Stimulated activated CD8-positive, alpha-beta memory T cell treated with anti-CD3 and anti-CD28 coated beads, Interleukin-4, amount 100 ng/mL, for 4 hours (primary cell): ENCODE measurements at places on chromosomes 12 and 14.

DNA sequence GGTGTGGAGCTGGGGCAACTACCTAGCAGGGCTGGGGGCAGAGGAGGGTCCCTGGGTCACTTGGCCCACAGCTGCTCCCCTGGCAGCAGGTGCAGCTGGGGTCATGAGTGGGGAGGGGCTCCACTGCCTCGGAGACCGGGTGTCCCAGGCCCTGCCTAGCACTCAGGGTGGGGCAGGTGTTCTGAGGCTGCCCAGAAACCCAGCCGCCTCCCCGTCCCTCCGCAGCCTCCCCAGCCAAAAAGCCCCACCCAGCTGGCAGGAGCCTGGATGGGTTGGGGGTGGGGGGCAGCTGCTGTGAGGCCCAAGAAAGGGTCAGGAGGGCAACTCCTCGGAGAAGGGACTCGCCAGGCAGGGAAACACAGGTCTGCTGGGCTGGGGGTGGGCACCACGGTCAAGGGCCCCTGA is 11.2 kb downstream of the AHNAK2 start:
- DNase-seq = no peak

GRCh38 chr12:21891751-21892217 is 49.4 kb downstream of the ABCC9 start:
- no peak for DNase-seq

- DNase-seq = no peak
These were observed 17.6 kb downstream of the NINJ2 start for GRCh38 chr12:645563-646071.

- DNase-seq = no peak
These were observed 85.9 kb downstream of the CCDC88C start for GRCh38 chr14:91331721-91332120.

DNA sequence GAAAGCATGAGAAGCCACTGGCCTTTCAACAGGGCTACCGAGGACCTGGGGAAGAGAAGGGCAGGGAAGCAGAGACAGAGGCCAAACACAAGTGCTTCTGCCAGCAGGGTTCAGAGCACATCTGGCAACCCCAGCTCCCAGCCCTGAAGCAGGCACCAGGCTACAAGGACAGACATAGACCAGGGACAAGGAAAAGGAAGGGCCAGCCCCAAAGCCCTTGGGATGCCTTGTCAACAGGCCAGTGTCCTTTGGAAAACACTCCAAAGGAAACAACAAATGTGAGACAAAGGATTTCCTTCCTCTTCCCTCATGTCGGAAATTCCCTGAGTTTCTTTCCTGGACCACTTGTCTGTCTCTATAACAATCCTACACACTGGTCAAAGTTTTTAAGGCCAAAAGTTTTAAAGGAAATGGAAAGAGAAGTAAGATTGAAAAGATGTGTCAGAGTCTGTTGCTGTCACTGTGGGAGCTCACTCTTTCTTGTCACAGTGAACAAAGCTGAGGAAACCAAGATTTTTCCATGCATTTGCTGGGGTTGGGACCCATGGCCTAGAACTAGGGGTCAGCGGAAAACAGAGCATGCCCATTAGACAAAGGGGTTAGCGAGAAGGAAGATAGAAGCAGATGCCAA is 59.4 kb downstream of the TTC9 start:
- no peak for DNase-seq
